Fibroblast of skin of left quadriceps (primary cell): ENCODE measurements at places on chromosomes 13 and 19.

GRCh38 chr19:51019544-51019925 is at the start of gene KLK10:
Gene KLK10 (minus strand): TSS chr19:51019709. CDS start chr19:51019130, 579 bp downstream.
- no peak for DNase-seq

- DNase-seq = no peak
These were observed 12.3 kb upstream of the CADM4 start for GRCh38 chr19:43651758-43652545.

DNA sequence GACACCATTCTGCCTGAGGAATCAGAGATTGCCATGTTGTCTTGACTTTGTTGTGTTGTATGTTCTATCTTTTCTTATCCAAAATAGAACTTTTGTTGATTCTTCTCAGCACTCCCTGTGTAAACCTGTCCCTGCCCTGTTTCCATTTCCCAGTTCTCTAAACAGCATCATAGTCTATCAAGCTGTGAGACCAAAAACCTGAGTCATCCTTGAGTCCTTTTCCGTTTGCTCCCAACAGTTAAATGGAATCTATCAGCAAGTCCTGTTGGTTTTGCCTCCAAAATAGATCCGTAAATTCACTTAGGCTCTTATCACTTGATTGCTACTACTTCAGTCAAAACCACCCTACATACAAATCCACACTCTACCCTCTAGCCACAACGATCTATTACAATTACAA is 667.1 kb downstream of the PCDH9 start:
- no peak for DNase-seq

- no peak for DNase-seq
These were observed 5.2 kb upstream of the DPP9 start for GRCh38 chr19:4728871-4729270.

- no peak for DNase-seq
These were observed 50.9 kb downstream of the TMEM255B start for GRCh38 chr13:113809934-113810333.

- no peak for DNase-seq
These were observed 17.7 kb downstream of the ZNF829 start for GRCh38 chr19:36898422-36898821.

GRCh38 chr13:76440568-76440967 is 445.6 kb downstream of the KCTD12 start:
- no peak for DNase-seq

DNA sequence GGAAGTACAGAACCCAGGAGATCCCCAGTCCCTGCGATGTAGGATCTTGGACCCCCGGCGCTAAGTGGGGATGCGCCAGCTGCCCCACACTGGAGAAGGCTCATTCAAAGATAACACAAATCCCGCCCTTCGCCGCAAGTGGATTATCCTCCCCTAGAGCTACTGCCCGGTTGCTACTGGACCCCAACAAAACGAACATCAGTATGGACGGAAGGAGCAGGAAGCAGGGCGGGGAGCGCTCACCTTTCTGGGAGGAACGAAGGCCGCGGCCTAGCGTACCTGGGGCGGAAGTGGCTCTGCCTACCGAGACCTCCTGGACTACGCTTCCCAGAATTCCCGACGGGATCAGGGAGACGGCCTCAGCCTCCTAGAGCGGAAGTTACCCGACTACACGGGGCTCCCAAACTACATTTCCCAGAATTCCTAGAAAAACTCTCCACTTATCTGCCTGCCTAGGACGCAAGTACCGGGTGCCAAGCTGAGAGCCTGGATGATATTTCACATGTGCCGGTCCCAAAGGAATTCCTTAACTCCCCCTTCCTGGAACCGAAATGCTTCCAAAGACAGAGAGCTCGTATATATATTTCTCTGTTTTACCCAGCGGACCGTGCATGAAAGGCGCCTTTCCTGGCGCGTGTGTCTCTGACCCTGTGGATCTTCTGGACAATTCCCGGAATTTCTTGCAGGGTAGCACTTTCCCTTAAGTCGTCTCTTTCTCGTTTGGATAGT is at the start of gene ZNF112:
Gene ZNF112, minus strand, starts transcription at position 298 of the 729 bp plus-strand sequence. CDS start 16,141 bp downstream, outside the sequence.
- peak; percentile 81 for DNase-seq

GRCh38 chr13:99281811-99282263 is 23.7 kb upstream of the GPR18 start:
- no peak for DNase-seq

- no peak for DNase-seq
These were observed 2771.0 kb upstream of the PCDH20 start for GRCh38 chr13:64186503-64187250.

GRCh38 chr13:113393226-113393562 is 29.3 kb upstream of the GRTP1 start:
- DNase-seq = no peak

- no peak for DNase-seq
These were observed 7.1 kb upstream of the PEAK3 start for GRCh38 chr19:2288818-2289713.

GRCh38 chr19:14890643-14891379 is 4.9 kb upstream of the OR7A17 start:
- DNase-seq = no peak

- DNase-seq = no peak
These were observed 3.2 kb upstream of the EBPL start for GRCh38 chr13:49694446-49694845.

- no peak for DNase-seq
These were observed 56.9 kb upstream of the KCTD4 start for GRCh38 chr13:45257638-45258333.

GRCh38 chr13:47723898-47724297 is 277.2 kb downstream of the SUCLA2 start:
- DNase-seq = no peak
